NCI-H187 (cell line): ENCODE measurements at places on chromosomes 16 and 17.
A peak's percentile ranks its signal among the peaks of the same experiment; 100 is the strongest.

DNA sequence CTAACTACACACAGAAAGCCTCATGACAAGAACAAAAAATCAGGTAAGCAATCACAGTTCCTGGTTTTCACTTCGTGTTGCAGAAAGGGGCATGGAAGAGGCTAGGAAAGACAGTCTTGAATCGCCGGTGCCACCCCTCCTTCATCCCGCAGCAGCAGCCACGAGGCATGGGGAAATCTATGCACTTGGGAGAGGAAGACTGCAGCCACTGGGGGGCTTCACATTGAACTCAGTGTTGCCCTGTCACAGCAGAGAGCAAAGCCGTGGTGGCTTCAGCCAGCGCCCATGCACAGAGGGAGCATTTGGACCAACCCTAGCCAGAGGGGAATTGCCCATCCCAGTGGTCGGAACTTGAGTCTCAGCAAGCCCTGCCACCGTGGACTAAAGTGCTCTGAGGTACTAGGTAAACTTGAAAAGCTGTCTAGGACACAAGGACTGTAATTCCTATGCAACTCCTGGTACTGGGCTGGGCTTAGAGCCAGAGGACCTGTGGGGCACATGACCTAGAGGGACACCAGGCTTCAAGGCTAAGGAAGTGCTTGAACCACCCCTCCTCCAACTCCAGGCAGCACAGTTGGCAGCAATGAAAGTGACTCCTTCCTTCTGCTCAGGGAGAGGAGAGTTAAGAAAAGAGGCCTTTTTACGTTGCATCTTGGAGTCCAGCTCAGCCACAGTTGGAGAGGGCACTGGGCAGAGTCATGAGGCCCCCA is 35.2 kb upstream of the ATP2C2 start:
- no peak for DNase-seq

DNA sequence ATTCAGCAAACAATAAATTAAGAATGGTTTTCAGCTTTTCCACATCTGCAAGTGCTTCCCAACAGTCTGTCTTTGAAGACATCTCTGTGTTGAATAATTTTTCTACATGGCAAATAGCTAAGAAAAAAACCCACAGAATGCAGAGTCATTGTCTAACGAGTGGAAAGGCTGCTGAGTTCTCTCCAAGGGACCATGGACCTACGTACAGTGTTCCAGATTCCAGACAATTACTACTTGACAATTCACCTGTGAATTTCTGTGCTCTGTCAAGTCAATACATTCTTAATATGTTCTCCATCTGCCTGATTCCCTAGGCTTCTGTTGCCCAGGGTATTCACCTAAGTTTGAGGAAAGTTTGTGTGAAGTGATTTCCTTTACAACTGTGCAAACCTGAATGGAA is 83.8 kb upstream of the CA10 start:
- DNase-seq, result no peak

DNA sequence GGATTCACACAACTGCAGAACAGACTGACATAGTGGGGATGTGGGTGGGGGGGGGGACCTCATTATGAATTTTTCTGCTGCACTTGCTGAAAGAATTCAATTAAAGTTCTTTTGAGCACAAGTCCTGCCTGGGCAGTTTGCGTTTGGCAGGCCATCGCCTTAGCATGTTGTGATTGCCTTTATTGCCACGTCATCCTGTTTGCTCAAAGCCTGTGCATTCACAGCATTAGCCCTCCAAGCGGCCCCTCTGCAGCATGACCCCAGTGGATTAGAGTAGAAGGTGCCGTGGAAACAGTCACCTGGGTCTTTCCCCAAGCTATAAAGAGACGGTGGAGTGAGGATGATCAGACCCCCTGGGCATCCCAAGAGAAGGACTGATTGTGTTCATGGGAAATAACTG is 17.2 kb downstream of the MSI2 start:
- no peak for DNase-seq

DNA sequence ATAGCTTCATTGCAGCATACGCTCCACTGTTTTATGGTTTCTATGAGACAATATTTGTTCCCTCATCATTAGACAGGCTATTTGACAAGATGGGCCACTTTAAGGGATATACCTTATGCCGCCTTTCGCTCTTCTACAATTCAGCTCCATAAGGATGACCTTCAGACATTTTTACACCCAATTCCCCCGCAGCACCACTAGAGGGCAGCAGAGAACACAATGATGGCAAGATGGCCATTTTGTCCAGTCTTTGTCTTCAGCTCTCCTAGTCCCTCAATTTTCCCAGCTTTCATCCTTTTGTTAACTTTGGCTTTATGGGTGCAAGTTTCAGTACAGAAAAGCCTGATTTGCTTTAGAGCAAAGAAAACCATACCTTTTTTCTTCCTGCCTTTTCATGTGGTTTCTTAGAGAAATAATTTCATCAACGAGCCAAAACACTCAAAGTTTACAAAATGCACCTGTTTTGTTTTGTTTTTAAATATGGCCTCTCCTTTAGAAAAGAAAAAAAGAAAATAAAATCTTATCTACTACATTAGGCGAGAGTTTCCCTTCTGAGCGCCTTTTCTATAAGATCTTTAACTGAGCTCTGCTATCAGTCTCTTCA is 355.3 kb downstream of the TOX3 start:
- peak; percentile 76 for DNase-seq

DNA sequence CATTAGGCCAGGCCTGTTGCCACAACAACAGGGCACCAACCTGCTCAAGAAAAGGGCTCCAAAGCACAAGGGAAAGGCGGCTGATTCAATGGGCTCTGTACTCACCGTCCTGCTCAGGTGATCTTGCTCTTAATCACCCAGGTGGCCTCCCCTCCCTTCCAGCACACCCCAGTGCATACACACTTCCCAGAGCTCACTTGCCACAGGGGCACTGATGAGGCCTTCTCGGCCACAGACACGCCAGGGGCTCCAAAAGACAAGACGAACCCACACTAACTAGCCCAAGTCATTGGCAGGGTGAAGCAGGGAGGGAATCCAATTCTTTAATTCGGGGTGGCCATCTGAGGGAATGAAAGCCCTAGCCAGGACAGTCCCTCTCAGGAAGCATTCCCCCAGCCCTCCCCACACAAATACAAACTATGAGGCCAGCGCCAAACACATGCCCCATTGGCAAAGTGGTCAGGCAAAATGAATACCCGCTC is 1.4 kb downstream of the MYO18A start:
- no peak for DNase-seq

- DNase-seq, result no peak
Measured at GRCh38 chr16:23712976-23713375, at the start of gene ERN2. Gene ERN2, minus strand, starts transcription at chr16:23713222. Its CDS starts 35 bp downstream, at chr16:23713187.

DNA sequence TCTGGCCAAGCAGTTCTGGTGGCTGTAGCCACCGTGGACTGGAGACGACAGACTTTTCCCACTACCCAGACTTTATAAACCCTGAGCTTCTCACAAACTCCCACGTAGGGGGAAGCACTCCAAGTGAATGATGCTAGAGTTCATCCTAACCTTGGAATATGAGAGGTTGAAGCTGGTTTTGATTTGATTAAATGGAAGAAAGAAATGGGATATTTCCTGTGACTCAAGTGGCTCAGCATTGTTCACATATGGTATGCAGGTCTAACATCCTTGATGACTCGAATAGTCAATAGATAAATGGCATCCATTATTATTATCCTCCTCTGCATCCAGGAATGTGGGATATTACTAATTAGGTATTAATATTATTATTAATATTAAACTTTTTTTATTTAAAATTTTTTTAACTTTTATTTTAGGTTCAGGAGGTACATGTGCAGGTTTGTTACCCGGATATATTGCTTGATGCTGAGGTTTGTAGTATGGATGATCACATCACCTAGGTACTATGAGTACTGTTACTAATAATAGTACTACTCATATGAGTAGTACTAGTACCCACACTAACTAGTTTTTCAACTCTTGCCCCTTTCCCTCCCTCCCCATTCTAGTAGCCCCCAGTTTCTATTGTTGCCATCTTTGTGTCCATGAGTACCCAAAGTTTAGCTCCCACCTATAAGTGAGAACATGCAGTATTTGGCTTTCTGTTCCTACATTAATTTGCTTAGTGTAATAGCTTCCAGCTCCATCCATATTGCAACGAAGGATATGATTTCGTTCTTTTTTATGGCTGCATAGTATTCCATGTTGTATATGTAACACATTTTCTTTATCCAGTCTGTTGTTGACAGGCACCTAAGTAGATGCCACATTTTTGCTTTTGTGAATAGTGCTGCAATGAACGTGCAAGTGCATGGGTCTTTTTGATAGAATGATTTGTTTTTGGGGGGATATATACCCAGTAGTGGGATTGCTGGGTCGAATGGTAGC is 22.9 kb downstream of the PIK3R6 start:
- DNase-seq, result no peak

GRCh38 chr17:17391668-17392370 is 85.0 kb upstream of the MED9 start:
- DNase-seq, result no peak

- no peak for DNase-seq
Measured at GRCh38 chr16:57485916-57486857, at the start of gene DOK4. Gene DOK4, minus strand, starts transcription at chr16:57486493. Its CDS starts 6,986 bp downstream, at chr16:57479507.

DNA sequence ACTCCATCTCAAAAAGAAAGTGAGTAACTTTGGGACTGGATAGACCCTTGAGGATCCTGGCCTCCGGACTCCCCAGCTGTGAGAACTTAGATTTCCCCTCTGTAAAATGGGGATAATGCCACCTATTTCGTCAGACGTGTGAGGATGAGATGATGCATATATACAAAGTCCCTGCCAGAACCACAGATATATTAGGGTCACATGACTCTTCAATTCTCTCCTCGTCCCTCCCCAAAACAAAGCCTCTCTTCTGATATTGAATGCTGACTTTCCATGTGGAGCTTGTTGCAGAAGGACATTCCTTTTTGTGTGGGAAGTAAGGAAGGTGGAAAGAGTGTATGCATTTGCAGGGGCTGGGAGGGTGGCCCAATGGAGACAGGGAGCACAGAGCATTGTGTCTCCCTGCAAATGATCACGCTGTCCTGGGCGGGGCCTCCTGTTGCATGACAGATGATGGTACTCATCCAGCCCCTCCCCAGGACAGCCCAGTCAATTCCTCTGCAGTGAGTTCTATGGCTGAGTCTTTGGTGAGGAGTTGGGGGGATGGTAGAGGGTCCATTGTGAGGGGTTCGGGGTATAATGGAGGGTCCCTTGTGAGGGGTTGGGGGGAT is 35.1 kb upstream of the MGAT5B start:
- DNase-seq, result no peak

DNA sequence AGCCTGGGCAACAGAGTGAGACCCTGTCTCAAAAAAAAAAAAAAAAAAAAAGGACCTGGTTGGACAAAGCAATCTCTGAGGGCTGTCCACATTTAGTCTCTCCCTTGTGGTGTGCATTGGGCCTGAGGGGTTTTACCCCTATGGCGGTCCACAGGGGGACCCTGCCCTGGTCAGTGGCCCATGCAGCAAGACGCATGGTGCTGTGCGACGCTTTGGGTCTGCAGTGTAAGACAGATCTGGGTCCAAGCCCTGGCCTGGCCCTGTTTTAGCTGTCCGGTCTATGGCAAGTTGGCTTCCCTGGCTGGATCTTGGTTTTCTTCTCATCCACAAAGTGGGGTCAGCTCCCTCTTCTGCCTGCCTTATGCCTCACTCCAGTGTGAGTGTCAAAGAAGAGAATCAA is 123.2 kb upstream of the NLRP1 start:
- no peak for DNase-seq

DNA sequence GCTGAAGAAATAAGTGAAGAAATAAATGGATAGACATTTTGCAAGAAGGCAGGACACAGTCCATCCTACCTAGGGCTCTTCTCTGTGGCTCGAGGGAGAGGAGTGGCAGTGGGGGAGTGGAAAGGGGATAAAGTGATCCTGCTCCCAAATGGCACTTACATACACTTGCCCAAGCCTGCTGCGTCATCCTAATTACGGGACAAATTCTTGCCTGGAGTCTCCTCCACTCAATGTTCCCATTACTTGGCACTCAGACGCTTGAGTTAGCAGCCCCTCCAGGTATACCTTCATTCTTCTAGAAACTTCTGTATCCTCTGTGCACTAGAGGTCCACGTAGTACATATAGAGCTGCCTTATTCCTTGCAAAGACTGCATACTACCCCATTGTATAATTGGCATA is 15.7 kb upstream of the MAP3K14 start:
- DNase-seq, result no peak

DNA sequence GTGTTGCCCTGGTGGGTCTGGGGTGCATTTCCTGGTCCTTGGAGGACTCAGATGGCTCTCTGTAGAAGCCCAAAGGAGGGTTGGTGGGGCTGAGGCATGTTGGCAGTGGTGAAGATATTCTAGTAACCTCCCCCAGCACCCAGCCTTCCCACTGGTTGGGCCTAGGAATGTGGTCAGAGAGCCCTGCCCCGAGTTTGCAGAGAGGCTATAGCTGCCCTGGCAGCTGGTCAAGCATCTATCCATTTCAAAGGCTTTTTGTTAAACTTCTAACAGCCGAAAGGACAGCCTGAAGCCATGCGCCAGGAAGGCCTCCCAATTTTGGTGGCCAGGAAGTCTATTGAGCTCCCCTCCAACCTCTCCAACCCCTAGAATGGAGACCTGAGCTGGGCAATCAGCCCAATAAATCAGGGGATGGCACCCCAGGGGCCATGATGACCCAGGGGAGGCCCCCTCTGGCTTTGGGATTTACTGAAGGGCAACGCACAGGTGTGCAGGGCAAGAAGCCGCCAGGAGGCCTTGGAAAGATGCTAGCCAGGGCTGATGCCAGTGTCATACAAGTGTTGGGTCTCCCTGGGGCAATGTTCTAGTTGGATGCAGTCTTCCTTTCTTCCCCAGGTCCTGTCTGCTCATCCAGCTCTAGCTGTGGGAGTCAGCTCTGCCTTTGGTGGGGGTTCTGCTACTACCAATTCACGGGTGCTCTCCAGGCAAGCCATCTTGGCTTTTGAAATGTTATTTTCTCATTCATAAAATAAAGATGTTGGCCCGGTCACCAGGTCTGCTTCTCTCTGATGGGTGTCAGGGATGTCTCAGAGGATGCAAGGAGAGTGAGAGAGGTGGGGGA is 30.9 kb upstream of the AXIN2 start:
- DNase-seq, result no peak

DNA sequence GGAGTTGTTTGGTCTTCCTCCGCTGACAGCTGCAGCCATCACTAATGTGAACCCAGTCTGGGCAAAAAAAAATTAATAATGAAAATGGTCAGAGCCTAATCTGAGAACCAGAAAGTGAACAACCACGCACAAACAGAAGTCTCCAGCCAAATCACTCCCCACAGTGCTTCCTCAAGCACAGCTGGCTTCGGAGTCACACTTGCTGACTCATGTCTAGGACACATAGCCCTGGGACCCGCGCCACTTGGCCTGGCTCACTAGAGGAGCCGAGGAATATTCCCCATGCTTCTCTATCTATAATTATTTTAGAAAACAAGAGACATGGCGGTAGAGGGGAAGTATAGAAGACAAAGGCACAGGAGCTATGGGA is 109.1 kb downstream of the ZFHX3 start:
- DNase-seq, result no peak
